ENCODE measurements at places on chromosomes 4 and X.

- DNase-seq, result no peak
These were observed 8.1 kb downstream of the MORF4L2 start for GRCh38 chrX:103678199-103678993.

GRCh38 chr4:86223472-86223871, 136.4 kb downstream of the MAPK10 start:
- no peak for DNase-seq

GRCh38 chrX:111830571-111830970, 45.4 kb upstream of the TRPC5OS start:
- DNase-seq, result no peak

DNA sequence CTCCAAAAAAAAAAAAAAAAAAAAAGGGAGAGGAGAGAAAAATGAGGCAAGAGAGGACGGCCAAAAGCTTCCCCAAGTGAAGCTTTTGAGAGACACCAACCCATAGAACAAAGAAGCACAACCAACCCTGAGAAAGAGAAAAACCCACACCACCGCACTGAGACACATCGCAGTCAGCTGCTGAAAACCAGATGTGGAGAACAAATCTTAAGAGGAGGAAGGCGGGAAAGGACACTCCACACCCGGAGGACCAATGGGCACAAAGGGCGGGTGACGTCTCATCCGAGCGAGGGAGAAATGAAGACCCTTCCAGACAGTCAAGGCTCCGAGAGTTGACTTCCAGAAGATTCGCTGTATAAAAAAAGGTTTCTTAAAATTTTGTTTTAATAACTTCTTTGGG, 112.1 kb downstream of the AFAP1 start:
- no peak for DNase-seq
